GM18507 (cell line): ENCODE measurements at places on chromosomes 12 and 14.

GRCh38 chr14:37597538-37597913, 2.1 kb downstream of the TTC6 start:
- DNase-seq = no peak

DNA sequence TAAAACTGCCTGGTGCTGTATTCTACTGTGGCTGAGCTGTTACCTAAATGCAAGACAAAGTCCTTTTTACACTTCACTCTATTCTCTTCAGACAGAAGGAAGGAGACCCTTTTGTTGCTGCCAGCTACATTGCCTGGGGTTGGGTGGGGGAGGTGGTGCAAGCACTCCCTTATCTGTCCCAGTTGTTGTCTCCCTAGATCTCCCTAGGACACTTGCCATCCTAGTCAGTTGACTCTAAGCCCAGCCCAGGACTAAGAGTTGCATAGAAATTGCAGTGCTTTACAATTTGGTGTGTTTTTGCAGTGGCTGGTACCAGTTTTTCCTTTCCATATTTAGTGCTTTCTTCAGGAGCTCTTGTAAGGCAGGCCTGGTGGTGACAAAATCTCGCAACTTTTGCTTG, 35.1 kb downstream of the SCYL2 start:
- DNase-seq = no peak

- no peak for DNase-seq
These were observed 42.3 kb downstream of the EML5 start for GRCh38 chr14:88750413-88750812.

GRCh38 chr14:63245893-63246292, 41.6 kb downstream of the RHOJ start:
- no peak for DNase-seq

GRCh38 chr12:74646831-74647230, 109.2 kb downstream of the ATXN7L3B start:
- no peak for DNase-seq

GRCh38 chr14:59371771-59372170, 93.4 kb downstream of the GPR135 start:
- DNase-seq = no peak

GRCh38 chr12:6961278-6961694, 9.2 kb downstream of the PHB2 start:
- no peak for DNase-seq

DNA sequence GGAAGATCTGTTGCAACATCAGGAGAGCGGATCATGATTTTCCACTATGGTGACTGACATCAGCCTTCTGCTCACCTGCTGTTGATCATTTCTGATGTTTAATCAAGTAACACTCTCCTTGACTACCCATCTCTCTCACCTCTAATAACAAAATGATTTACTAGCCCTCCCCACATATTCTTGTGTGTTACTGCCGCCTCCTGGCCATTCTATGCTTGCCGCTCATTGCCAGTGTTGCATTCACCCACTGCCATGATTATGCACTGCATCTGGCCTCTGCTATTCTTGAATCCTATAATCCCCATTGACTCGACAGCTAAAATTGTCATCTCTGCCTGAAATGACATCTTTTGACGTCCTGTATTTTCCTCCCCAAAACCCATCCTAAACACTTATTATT, 113.8 kb downstream of the RERGL start:
- no peak for DNase-seq

GRCh38 chr12:33671676-33672075, 232.1 kb upstream of the SYT10 start:
- no peak for DNase-seq

DNA sequence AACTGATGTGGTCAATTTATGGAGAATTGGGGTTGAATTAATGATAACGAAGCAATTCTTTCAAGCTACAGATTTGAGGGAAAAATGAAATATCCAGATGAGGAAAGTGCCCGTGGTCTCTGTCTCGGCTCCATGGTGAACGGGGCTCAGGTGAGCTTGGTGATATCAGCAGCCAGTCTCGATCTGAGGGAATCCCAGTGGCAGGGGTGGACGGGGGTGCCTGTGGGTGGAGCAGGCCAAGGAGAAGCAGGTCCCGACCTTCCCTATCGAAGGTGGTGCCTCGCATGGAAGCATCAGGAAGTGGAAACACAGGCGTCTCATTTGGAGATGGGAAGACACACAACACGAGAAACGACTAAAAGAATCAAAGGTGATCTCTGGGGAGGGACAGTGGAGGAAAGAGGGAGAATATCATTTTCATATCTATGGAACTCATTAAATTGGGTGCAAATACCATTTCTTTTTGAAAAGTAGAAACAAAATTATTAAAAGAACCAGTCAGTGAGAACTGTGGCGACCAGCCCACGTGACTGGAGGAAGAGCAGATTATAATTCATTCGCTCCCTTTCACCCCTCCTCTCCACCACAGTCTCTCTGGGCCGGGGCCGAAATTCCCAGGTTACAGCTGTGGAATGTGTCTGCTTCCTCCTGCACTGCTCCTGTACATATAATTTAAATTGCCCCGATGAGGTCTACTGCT, 354.3 kb upstream of the SFSWAP start:
- no peak for DNase-seq

DNA sequence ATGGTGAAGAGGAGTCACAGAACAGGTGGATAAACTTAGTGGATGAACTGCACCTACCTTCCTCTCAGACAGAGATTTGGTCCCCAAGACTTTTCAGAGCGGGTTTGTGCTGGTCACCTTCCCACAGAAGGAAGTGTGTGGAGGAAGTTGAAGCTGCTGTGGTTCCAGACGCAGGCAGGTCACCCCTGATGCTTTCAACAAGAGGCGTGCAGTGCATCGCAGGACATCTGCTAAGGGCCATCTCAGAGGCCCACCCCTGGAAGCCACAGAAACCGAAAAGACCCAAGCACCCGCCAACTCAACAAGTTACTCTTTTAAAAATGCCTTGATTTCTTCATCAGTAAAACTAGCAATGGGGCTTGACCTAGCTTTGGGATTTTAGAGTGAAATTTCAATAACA, 1.0 kb upstream of the GPX2 start:
- no peak for DNase-seq

- DNase-seq = no peak
These were observed 123.3 kb downstream of the CEP83 start for GRCh38 chr12:94336211-94336925.

- DNase-seq = no peak
These were observed 7.2 kb downstream of the CYP46A1 start for GRCh38 chr14:99691111-99691885.

DNA sequence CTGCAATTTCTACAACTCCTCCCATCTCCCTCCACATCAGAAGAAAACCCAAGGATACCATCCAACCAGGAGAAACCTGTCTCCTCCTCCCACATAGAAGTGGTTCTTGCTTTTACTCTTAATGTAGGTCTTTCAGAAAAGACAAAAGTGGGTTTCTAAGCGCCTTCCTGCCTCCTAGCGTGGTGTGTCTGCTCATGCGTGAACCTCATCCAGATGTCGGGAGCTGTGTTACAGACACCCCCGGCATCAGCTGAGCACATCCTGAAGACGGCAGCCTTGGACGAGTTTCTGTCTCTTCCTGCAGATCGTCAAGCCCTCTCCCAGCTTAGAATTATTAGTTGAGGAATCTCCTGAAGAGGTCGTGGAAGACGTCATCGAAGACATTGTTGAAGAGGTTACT, 9.5 kb downstream of the LRRC43 start:
- DNase-seq = no peak

DNA sequence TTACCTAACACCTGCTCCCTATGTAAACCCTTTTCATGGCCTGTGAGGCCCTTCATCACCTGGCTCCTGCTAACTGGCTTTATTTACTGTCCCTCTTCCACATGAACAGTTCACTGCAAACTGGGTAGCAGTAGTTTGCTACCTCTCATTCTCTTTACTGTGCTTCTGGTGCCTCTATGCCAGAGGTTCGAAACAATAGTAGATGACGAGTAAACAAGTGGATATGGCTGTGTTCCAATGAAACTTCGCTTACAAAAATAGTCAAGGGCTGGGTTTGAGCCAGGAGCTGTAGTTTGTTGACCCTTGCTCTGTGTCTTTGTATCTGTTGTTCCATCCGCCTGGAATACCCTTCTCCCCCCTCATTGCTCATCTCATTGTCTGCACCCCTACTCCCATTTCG, 233.6 kb upstream of the RMST start:
- DNase-seq = no peak

DNA sequence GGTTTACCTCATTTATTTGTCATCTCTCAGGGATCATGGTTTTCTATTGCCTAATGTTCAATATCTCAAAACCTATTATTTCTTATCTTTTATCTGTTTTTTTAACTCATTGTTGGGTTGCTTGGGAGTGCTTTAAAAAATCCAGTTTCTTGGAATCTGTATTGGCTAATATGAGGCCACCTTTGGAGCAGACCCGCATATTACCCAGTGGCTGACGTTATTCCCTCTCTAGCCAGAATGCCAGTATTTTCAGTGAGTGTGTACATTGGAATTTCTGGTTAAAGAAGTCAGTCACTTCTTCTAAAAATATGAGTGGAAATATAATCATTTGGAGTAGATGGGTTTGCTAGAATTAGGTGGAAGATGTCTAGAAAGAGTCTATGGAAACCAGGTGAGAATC, 38.3 kb downstream of the PRMT8 start:
- DNase-seq = no peak

GRCh38 chr14:96881713-96882112, 84.5 kb downstream of the VRK1 start:
- peak; percentile 8 for DNase-seq

DNA sequence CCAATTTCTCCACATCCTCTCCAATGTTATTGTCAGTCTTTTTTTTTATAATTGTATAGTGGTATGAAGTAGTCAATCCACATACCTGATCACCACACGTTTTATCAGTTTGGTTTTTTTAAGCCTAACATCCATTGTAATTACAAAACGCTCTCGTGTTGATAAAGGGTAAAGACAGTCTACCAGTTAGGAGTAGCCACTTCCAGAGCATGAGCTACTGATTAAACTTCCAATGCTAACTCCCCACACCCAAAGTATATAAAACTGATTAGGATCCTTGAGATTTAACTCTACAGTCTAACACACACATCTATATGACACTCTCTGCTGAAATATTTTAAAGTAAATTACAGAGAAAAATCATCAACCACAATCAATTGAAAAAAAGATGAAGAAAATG, 20.7 kb downstream of the CPNE8 start:
- DNase-seq = no peak

DNA sequence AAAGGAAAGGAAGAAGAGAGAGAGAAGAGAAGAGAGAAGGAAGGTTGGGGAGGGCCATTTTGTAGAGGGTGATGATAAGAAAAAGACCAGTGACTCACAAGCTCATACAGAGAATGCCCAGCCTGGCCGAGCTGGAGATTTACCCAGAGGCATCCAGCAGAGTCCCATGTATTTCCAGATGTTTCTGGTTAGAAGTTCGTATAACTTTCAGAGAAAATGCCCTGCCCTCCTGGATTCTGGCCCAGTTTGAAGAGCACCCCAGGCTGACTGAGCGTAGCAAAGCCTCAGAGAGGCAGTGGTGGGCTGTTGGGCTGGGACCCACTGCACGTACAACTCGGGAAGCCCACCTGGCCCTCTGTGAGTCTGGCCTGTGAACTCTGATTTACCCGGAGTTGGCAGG, 221.8 kb downstream of the SLC41A2 start:
- no peak for DNase-seq

GRCh38 chr14:104794099-104794498, 1.4 kb downstream of the AKT1 start:
- DNase-seq = no peak

DNA sequence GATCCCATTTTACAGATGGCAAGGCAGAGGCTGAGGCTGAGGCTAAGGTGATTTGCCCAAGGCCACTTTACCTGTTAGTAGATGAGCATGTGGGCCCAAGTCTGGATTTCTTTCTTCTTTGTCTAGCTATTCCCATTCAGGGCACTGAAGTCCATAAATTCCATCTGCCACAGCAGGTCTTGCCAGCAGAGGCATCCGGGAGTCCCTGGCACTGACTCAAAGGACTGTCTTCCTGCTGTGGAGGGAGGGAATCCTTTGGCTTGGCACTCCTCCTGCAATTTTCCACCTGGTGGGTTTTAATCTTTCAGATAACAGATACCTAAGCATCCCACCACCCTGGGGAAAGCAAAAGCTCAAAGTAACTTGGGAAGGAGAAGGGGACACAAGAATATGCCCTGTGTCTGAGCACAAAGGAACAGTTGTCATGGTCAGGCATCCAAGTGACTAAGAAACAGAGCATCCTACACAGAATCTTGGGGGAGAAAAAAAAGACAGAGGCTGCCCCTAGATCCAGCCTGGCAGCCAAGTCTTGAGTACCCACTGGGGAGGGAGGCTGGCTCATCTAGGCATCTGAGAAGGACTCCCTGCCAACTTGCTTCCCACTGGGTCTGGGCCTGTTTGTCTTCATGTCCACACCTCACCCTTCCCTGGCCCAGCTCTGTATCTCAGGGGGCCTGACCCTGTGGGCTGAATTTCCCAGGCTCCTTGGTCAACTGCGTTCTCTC, 35.6 kb upstream of the CMKLR1 start:
- no peak for DNase-seq

- no peak for DNase-seq
These were observed 42.2 kb downstream of the MRPL42 start for GRCh38 chr12:93509506-93509905.

DNA sequence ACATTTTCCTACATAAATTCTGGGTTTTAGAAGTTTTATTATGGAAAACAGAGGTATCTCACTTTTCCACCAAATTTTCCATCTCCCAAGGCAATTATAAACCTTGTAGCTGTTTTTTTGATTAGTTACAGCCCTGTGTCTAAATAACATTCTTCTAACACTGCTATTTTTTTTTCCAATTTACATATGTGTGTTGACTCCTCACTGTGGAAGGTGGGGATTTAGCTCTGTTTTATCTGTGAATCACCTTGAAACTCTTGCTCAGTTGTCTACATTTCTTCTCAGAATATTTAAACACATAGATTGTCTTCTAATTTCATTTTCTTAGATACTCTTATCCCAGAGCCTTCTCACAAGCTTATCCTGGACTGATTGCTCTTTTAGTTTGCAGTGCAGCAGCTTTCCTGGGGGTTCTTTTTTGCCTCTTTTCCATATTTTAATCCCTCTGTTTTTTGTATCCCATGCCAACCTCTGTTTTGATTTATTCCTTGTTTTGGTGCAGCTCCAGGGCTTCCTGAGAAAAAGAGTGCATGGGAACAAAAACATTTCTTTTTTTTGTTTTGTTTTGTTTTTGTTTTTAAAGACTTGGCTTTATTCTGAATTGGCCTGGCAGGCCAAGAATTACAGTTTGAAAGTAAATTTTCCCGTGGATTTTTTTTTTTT, 36.7 kb downstream of the TBC1D15 start:
- no peak for DNase-seq

- DNase-seq = no peak
These were observed 902 bp upstream of the CFL2 start for GRCh38 chr14:34715127-34715863.

- DNase-seq = no peak
These were observed 266.0 kb downstream of the KSR2 start for GRCh38 chr12:117702741-117703140.

DNA sequence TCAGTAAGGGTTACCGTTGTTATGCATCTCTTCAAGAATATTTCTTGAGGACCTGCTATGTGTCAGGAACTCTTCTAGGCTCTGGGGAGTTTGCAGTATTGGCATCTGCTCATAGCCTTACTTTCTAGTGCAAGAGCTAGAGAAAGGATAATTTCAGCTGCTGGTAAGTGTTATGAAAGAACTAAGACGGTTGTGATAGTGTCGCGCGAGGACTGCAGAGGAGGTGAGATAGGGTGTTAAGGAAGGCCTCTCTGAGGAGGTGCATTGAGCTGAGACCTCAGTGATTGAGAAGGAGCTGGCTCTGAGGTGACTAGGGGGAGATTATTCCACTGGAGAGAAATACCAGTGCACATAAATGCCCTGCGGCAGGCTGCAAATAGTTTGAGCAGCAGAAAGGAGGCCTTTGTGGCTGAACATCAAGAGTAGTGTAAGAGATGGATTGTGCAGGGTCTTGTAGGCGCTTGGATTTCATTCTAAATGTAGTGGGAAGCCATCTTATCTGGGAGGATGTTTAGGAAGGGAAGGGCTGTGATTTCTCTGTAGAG, 824 bp downstream of the DDX55 start:
- DNase-seq = no peak
